Dermis blood vessel endothelial cell (primary cell): ENCODE measurements at places on chromosomes 7 and 10. TPM values are rescaled to one million over a fixed set of nuclear protein-coding genes. Genes with fewer than 3 reads are reported as not detected.

DNA sequence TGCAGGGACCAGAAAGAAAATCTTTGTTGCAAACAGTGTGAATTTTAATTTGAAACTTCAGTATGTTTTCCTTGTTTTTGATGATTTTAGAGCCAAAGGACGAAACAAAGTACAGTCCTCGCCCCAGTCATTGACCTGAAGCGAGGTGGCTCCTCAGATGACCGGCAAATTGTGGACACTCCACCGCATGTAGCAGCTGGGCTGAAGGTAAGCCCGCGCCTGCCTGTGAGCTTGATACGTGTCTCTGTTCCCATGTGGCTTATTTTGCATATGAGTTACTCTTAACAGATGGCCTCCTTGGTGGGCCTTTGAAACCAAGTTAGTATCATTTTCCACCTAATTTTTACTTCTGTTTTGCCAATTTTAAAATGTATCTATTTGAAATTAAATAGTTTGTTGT lies 12.3 kb downstream of the RBM17 start:
- no peak for DNase-seq

- no peak for DNase-seq
Observed at GRCh38 chr7:46288861-46289260, 367.8 kb upstream of the IGFBP3 start.

The EPO gene
- not detected in 2 replicates for total RNA-seq

GRCh38 chr10:118007773-118008172 lies 39.0 kb downstream of the RAB11FIP2 start:
- DNase-seq, result no peak

The CCNJ gene
- 30.3 and 36.9 TPM in 2 replicates for total RNA-seq

- no peak for DNase-seq
Observed at GRCh38 chr10:123965973-123966895, 74.6 kb upstream of the CPXM2 start.

The SMNDC1 gene
- 11.9 and 14.4 TPM in 2 replicates for total RNA-seq

- DNase-seq, result no peak
Observed at GRCh38 chr10:25107756-25108155, 67.0 kb upstream of the GPR158 start.

The ZNF503 gene
- 0.68 and 1.2 TPM in 2 replicates for total RNA-seq

DNA sequence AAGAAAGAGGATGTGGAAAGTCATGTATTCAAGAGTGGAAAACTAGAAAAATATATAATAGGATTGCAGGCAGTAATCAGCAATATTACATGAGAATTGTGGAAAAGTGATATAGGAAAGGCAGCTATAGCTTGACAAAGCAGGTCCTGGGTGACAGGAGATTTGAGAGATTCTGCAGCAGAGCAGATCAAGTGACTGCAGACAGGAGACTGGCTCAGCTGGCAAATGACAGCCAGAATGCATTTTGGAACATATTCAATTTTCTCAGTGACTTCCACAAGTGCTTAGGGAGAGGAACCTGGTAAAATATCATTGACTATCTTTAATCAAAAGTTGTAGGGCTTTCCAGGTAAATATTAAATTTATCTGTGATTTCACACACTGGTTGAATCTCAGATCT lies 260.5 kb upstream of the CACNA2D1 start:
- no peak for DNase-seq

- DNase-seq, result peak; percentile 0
Observed at GRCh38 chr10:16408379-16408778, 28.4 kb upstream of the PTER start.

GRCh38 chr7:98256431-98256830 lies 4.4 kb upstream of the TECPR1 start:
- DNase-seq, result no peak

GRCh38 chr10:34743814-34744213 lies 71.3 kb downstream of the PARD3 start:
- DNase-seq, result no peak

The NXPH1 gene
- total RNA-seq, result not detected in 2 replicates

GRCh38 chr10:9294865-9295264 lies 1240.4 kb downstream of the GATA3 start:
- no peak for DNase-seq

GRCh38 chr7:123054357-123055133 lies 59.0 kb upstream of the TAS2R16 start:
- peak; percentile 64 for DNase-seq

The SUN3 gene
- total RNA-seq, result not detected in 2 replicates

GRCh38 chr10:21702633-21703111 lies 168.6 kb downstream of the MLLT10 start:
- DNase-seq, result no peak

The TLX1 gene
- total RNA-seq, result not detected in 2 replicates

DNA sequence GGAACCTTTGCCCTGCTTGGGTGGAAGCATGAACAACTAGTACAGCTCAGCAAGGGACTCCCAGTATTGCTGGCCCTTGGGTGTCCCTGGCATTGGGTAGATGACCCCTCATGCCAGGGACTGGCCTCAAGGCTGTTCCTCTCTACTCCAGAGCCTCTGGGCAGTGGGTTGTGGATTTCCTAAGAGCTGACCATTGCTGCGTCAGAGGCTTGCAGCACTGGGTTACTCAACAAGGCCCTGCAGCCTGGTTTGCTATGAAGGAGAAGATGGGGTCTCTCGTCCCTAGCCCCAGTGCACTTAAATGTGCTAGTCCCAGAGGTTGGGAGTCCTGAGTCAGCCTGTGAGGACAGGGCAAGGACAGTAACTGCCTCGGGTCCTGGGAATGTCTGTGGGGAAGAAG lies 2.5 kb downstream of the VSIR start:
- no peak for DNase-seq

DNA sequence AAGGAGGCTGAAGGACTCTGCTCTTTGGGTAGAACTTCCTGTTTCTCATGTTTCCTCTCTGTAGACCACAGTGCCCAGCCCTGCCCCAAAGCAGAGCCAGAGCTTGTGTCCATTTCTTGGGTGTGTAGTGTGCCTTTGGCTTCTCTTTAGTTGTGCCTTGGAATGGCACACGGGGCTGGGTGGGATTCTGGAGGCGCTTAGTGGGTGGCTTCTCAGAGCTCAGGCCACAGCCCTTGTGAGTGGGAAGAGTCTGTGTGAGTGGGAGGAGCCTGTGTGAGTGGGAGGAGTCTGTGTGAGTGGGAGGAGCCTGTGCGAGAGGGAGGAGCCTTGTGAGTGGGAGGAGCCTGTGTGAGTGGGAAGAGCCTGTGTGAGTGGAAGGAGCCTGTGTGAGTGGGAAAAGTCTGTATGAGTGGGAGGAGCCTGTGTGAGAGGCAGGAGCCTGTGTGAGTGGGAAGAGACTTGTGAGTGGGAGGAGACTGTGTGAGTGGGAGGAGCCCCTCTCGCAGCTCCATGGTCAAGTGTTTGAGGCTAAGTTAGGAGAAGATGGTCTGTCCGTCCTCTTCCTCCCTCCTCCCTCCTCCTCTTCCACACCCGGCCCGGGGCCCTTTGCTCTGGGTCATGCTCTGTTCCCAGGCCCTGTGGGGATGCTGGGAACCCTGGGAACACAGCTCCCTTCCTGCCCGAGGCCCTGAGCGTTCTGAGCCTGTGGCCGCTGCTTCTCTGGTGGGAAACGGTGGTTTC lies 153.0 kb downstream of the GRK5 start:
- DNase-seq, result peak; percentile 39

GRCh38 chr7:17184805-17185689 lies 113.4 kb upstream of the AHR start:
- peak; percentile 36 for DNase-seq

The AKR1D1 gene
- total RNA-seq, result not detected in 2 replicates

The CCL24 gene
- total RNA-seq, result not detected in 2 replicates

The CLDN4 gene
- total RNA-seq, result 0.51 and 1.2 TPM in 2 replicates

- no peak for DNase-seq
Observed at GRCh38 chr10:43212043-43212721, 54.7 kb downstream of the RASGEF1A start.

- no peak for DNase-seq
Observed at GRCh38 chr10:33703501-33704213, 369.2 kb upstream of the NRP1 start.

GRCh38 chr7:27399791-27400567 lies 157.4 kb downstream of the EVX1 start:
- DNase-seq, result no peak
